ENCODE measurements at places on chromosomes 3 and 15.

DNA sequence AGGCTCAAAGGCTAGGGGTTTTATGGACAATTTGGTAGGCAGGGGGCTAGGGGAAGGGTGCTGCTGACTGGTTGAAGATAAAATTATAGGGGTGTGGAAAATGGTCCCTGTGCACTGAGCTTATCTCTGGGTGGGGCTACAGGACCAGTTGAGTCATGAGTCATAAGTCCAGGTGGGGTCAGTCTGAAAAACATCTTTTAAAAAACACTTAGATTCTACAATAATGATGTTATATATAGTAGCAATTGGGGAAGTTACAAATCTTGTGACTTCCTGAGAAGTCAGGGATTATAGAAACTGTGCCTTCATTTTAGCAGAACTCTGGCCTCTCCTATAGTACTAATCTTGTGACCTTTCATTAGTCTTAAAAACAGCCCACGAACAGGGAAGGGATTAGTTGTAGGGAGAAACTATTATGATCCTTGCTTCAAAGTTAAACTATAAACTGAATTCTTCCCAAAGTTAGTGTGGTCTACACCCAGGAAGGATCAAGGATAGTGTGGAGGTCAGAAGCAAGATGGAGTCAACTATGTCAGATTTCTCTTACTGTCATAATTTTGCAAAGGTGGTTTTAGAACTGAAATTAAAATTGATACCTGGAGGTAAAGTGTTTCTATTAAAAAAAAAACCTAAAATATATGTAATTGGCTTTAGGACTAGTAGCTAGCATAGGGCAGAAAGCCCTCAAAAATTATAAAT lies 130.1 kb downstream of the P2RY1 start:
- no peak for DNase-seq

DNA sequence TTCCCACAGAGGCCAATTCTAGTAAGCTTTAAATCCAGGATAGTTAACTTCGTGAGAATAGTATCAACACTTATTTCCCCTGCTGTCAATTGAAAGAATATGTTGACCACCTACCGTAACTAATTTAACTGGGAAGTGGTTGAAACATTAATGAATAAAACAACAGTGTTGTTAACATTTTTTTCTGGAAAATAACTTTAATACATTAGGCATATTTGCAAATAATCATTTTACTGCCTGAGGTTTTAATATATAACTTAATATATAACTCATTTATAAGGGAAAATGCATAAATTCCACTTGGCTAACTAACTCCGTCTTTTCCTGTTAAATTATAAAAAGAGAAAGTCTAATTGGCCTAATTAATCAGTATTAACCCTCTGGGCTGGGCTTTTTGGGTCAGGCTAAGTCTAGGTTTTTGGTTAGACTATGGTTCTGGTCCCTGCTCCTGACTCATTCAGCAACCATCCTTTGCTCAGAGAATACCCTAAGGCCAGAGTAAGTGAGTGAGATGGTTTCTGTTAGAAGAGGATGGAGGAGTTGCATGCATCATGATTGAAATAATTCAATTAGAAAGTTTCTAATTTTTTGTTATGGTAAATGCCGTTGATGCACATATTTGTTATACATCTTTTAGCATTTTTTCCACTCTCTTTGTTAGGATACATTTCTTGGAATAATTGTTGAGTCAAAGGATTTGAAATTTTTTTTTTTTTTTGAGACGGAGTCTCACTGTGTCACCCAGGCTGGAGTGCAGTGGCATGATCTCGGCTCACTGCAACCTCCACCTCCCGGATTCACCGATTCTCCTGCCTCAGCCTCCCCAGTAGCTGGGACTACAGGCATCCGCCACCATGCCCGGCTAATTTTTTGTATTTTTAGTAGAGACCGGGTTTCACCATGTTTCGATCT lies 10.8 kb upstream of the SKIL start:
- DNase-seq = no peak

DNA sequence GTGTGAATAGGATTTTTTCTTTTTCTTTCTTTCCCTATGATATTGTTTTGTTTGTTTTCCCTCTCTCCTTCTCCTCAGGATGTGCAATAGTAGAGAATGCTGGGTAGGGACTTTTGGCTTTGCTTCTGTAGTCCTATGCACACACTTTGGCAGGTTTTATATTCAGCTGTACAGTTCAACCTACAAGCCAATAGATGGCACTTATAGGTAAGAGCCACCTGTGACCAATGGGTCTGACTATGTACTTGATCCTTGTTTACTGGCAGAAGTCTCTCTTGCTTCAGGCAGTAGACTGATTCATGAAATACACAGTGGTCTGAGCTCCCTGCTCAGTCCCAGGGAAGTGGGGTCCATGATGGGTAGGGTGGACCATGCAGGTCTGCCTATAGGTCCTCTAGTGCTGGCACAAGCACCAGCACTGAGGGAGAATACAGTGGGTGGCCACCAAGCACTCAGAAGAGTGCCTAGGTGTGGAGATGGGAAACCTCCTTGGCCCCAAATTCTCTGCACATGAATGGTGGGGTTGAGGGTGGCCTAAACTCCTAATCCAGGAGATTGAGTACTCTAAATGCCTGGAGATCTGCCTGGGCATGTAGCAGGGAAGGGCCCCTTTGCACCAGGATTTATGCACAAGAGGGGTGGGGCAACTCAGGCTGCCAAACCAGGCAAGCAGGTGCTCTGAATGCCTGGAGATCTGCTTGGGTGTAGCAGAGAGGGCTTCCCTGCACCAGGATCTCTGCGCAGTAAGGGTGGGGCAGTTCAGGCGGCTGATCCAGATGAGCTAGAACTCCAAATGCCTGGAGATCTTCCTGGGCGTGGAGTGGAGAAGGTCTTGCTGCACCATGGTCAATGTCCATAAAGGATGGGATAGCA lies 176.1 kb downstream of the DOCK3 start:
- no peak for DNase-seq

DNA sequence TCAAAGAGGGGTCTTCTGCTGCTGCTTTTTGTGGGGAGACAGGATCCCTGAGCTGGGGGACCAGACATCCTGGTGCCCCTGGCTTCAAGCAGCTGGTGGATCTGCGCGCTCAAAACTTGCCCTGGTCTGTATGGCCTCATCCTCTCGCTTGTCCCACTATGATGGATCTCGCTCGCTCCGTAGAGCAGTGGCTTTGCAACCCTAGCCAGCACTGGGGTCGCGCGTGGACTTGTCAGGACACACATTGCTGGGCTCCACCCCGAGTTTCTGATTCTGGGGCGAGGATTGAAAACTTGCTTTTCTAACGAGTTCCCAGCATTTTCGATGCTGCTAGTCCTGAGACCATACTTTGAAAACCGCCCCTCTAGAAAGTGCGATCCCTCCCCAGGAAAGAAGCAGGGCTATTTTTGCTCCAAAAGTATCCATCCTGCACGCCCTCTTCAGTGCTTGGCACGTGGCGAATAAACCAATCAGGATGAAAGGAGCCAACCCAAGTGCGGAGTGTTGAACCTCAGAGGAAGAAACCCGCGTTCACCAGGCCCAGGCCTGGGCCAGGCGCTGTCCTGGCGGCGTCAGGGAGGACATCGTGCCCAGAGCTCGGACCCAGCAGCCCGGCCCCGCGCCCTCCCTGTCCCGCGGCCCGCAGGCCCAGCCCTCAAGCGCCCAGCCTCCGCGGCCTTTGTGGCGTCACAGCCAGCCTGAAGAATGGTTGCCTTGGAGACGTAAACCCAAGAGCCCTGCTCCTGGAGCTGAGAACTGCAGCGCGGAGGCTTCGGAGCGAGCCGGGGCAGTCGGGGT lies at the start of gene CFAP100:
Gene CFAP100 (plus strand): TSS at position 731 of the 798 bp plus-strand sequence. CDS start 1,092 bp downstream, outside the sequence.
- no peak for DNase-seq

GRCh38 chr15:83658430-83659416 lies 4.8 kb downstream of the ADAMTSL3 start:
- no peak for DNase-seq

DNA sequence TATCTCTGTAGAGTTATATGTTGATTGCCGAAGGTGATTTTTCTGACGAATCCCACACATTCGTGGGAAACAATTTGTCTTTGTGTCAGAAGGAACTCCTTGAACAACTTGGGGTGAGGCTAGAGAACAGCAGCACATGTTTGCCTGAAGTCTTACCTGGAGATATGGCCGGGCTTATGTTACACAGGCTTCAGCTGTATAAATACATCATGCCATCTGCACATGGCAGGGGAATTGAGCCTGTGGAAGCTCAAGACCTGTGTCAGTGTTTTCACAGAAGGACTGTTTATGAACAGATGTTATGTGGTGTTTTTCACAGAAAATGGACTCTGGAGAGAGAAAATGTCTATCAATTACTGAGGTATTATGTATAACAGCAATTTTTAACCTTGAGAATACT lies 203.6 kb upstream of the MDFIC2 start:
- no peak for DNase-seq

DNA sequence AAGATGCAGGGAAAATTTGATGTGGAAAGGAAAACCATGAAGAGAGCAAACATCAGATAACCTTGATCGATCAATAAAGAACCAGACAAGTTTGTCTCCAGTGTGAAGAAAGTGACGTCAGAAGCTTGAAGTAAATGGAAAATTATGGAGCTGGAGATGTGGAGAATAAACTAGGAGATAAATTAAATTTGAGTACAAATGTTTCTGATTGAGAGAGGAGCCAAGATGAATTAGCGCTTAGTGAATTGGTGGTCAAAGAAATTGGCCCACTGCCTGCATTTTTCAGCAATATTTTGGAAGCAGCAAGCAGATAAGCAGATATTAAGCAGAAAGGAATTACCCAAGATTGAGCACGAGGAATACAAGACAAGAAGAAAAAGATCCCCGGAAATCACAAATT lies 567.3 kb upstream of the ZNF385D start:
- no peak for DNase-seq

DNA sequence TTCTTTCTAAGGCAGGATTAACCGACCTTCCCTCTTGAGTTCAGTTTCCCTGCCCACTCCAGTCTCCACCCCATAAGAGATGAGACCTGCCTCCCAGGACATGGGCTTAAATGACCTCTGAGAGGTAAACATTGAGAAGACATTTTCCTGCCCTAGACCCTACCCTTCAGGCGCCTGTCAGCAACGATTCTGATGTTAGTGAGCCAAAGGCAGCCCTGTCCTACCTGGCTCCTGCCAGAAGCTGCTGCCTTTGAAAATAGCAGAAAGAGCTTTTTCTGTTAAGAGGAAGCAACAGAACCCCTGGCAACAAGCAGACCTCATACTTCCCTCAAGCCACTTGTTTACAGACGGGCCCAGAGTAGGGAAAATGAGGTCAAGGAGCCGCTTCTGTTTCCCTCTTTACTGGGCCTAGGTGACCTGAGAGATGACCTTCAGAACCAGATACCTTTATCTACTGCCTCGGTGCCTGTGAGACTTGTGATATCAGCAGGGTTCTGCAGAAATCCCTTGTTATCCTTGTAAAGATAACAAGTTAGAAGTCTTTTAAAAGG lies 52.0 kb downstream of the CD200R1L start:
- DNase-seq = no peak

DNA sequence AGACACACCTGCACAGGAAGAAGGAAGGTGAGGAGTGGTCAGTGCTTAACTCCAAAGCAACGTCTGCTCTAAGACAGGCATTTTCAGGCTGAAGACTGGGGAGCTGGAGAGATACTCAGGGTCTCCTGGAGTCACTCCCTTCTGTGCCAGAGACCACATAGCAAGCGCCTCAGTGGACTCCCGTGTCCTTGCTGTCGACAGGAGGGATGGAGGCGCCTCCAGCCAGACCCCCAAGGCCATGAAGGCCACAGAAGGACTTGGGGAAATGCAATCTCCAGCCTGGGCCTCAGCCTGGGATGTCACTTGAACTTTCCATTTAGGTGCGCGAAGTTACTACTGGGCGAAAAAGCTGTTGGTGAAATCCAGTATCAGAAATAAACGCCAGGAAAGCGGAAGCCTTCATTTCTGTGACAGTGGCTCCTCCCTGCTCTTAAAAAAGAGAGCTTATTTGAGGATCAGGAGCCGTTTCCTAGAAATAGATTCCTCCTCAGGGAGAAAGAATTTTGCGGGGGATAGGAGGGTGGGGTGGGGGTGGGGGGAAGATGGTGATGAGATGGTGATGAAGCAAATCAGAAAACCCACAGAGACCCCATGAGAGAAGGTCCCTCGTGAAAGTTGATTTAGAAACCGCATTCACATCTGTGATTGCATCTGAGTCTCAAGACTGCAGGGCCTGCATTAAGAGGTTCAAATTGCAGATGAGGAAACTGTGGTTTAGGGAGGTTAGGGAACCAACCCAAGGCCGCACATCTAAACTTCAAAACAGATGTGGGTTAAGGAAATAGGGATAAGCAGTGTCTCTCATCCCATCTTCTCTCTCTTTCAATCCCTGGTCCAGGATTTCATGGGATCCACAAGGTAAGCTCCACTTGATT lies 78.8 kb downstream of the ATP2B2 start:
- DNase-seq = no peak

GRCh38 chr15:42692536-42692935 lies 44.4 kb downstream of the CDAN1 start:
- DNase-seq = no peak

GRCh38 chr3:138364356-138365252 lies 16.2 kb downstream of the MRAS start:
- no peak for DNase-seq

GRCh38 chr3:161393803-161394202 lies 22.5 kb upstream of the SPTSSB start:
- DNase-seq = no peak

GRCh38 chr3:152402695-152403451 lies 134.1 kb downstream of the MBNL1 start:
- peak; percentile 34 for DNase-seq

DNA sequence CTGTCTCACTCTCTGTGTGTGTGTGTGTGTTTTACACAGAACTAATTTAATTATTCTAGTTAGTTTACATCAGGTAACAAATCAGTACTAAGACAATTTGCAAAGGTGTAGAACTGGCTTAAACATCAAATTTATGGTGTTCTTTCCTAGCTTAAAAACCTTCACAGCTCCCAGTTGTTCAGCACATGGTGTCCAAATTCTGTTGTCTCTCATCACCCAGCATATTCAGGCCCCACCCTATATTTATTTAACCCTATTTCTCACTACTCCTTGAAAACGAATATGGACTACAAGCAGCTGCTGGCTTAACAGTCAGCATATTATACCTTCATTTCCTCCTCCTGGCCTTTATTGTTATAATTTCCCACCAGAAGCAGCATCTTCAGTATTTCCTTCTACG lies 1.2 kb downstream of the IL20RB start:
- DNase-seq = no peak

DNA sequence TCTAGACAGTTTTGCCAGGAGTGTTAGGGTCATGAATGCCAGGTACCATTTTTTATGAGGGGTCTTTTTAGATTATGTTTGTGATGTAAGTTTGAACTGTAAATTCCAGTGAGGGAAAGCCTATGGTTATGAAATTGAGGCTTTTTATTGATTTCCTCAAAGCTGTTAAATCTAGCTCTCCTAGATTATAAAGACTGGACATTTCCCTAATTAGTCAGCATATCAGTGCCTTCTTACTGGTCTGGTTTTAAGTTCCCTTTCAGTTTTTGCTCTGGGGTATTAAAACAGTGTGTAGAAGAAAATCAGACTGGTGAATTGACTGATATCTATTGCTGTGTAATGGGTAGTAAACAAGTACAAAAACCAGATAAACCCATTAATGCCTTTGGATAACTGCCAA lies 39.2 kb downstream of the LRRC49 start:
- DNase-seq = no peak

GRCh38 chr3:43206632-43207031 lies 79.7 kb upstream of the SNRK start:
- no peak for DNase-seq

- DNase-seq = no peak
These were observed 74.4 kb upstream of the HES1 start for GRCh38 chr3:194061421-194062030.

- DNase-seq = no peak
These were observed 38.0 kb upstream of the SECISBP2L start for GRCh38 chr15:49084285-49084570.

GRCh38 chr3:132660811-132661070 lies 612 bp downstream of the UBA5 start:
- DNase-seq = no peak

- no peak for DNase-seq
These were observed 324.6 kb downstream of the MAGI1 start for GRCh38 chr3:65714134-65714533.

Measured in CD4-positive, CD25-positive, alpha-beta regulatory T cell (primary cell).